M059J (cell line): ENCODE measurements at places on chromosomes 2 and 18.

GRCh38 chr18:70005580-70005979 lies 57.9 kb upstream of the CD226 start:
- no peak for DNase-seq

- DNase-seq: no peak
Measured at GRCh38 chr2:141439524-141439923, 691.3 kb downstream of the LRP1B start.

- DNase-seq: no peak
Measured at GRCh38 chr2:159150280-159150746, 136.2 kb downstream of the WDSUB1 start.

- no peak for DNase-seq
Measured at GRCh38 chr2:3117650-3118216, 259.9 kb downstream of the EIPR1 start.

DNA sequence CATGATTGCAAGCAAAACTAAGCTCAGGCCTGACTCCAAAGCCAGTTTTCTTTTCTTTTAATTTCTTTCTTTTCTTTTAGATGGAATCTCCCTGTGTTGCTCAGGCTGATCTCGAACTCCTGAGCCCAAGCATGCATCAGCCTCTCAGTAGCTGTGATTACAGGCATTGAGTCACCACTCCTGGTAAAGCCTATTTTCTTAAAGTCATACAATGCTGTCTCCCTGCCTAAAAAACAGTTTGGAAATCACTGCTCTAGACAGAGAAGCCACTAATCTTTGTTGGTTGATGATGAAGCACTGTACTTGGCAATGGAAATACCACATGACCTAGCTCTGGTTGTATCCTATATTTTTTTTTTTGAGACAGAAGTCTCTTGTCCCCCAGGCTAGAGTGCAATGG lies 33.1 kb upstream of the ZNF532 start:
- peak; percentile 78 for DNase-seq
